NCI-H526 treated with DMSO at 0.1 percent for 48 hours (cell line): ENCODE measurements at places on chromosomes 16 and 17.

DNA sequence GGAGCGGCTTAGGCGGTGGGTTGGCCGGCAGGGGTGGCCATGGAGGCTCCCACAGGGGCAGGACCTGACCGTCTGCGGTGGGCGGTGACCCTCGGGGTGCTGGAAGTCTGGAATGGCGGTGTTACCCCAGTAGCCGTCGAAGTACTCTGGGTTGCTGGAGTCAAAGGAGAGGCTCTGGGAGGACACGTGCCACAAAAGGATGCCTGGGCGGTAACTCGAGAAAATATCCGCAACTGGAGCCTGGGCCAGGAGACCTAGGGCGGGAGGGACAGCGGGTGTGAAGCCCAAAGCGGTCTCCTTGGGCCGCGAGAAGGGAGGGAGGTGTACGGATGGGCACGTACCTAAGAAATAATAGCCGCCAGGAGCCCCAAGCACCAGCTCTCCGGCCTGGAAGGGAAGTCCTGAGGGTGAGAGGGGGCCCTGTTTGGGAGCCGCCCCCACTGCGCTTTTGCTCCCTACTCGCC is 4.6 kb downstream of the ITGA2B start:
- no peak for DNase-seq

DNA sequence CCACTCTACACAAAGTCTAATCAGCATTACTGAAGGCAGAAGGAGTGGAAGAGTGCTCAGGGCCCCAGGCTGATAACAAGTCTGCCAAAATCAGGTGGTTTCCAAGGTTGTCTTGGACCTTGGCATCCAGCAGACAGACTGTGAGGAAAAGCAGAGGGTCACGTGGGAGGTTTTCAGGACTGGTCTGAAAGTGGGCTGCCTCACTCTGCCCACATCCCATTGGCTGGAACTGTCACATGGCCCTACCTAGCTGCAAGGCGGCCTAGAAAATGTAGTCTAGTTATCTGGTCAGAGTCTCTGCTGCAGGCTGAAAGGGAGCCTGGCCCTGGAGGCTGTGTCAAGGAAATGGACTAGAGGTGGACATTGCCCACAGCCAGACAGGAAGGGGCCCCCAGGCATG is 310.7 kb upstream of the ASIC2 start:
- DNase-seq = no peak

DNA sequence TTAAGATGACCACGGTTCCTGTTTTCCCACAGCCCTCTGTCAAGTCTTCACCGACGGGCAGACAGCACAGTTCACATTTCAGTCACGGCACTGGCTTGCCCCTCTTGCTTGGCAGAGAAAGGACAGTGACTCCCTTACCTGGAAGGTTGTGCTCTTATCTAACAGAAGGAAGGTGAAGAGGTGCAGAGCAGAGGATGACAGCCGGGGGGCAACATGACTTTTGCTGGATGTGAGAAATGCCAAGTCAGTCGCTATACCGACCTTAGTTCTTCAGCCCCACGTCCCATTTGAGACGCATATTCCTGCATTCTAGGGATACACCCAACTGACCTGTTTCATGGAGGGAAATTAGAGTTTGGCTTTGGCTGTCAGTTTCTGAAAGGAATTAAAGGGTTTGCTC is 492.3 kb downstream of the NPIPA7 start:
- no peak for DNase-seq

DNA sequence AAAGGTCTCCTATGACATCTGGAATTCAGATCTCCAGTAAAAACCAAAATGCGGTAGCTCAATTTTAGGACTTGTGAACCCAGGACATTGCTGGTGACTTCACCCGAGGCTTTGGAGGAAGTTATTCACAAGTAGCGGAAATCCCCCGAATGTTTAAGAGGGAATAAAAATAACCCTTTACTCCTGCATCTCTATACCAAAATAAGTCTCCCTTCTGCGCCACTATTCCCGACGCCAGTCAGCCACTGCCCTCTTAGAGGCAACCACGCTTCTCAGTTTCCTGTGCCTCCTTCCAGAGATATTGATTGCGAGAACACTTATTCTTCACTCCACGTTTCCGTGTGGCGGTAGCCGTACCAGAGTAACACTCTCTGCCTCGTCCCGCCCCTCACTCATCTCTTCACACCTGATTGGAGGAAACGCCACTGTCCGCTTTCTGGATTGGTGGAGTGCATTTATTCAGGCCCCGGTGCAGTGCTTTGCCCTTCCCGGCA is 27.4 kb downstream of the EMP2 start:
- DNase-seq = no peak

DNA sequence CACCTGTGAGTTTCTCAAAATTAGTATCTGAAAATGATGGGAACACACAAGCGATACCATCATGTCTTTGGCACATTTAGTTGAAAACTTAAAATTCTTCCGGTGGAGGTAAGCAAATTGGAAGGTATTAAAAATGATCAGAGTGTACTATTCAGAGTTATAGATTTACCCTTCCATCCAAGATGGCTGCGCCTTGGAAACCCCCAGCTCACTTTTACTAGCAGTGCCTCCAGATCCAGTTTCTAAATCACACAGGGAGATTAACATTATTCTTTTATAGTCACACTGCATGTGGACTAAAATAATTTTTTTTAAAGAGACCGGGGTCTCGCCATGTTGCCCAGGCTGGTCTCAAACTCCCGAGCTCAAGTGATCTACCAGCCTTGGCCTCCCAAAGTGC is 15.0 kb downstream of the PITPNC1 start:
- no peak for DNase-seq

- no peak for DNase-seq
These were observed 22.9 kb upstream of the SLC35G3 start for GRCh38 chr17:35217107-35217506.

GRCh38 chr16:25635454-25635853 is 56.3 kb upstream of the HS3ST4 start:
- DNase-seq = no peak
